ENCODE measurements at places on chromosomes 7 and 10.

- DNase-seq: no peak
Observed at GRCh38 chr10:123991611-123992570, 100.3 kb upstream of the CPXM2 start.

DNA sequence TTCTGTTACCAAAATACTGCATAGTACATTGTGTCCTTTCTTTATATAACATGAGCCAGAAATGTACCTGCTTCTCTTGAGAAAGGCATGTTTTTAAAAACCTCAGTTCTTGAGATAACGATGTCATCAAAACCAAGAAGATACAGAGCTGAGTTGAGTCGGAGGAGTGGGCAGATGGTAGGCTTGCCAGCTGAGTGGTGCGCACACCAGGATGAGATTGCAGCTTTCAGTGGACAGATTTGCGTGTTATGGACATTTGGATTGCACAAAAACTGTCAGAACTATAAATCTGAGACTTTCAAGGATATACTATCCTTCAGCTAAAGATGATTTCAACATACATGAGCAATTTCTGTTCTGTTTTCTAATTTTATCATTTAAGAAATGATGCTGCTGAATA lies 25.0 kb downstream of the PRKAR2B start:
- no peak for DNase-seq

DNA sequence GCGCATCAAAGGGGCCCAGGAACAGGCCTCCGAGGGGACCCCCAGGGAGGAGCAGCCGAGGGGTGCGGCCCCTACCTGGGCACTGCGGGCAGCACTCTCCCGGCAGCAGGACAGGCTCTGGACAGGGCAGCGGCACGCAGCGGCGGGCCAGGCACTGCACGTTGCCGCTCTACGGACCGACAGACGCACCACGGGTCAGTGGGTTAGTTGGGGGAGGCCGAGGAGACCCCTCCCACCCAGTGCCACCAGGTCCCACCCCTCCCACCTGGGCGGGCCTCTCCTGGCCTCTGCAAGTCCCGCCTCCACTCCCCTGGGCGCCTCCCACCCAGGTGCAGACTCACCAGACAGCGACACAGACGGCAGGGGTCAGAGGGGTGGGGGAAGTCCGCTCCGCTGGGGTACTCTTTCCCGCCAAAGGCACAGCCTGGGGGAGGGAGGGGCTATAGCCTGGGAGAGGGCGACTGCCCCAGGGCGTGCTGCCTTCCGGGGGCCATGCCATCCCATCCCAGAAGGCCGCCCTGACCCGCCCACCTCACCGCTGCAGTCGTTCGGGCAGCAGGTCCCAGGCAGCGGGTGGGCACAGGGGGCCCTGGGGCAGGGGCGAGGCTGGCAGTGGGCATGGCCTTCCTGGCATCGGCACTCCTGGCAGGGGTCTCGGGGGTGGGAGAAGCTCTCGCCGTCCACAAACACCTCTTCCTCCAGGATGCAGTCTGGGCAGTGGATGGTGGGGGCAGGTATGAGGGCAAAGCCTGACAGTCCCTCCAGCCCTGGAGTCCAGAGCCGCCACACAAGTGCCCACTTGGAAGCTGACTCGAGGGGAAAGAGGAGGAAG lies 19.2 kb downstream of the KCP start:
- no peak for DNase-seq

GRCh38 chr7:50721160-50721559 lies 61.5 kb downstream of the GRB10 start:
- DNase-seq: no peak

GRCh38 chr7:121419201-121420148 lies 23.4 kb upstream of the FAM3C start:
- no peak for DNase-seq

GRCh38 chr10:77016855-77017254 lies 620.8 kb downstream of the KCNMA1 start:
- DNase-seq: no peak

DNA sequence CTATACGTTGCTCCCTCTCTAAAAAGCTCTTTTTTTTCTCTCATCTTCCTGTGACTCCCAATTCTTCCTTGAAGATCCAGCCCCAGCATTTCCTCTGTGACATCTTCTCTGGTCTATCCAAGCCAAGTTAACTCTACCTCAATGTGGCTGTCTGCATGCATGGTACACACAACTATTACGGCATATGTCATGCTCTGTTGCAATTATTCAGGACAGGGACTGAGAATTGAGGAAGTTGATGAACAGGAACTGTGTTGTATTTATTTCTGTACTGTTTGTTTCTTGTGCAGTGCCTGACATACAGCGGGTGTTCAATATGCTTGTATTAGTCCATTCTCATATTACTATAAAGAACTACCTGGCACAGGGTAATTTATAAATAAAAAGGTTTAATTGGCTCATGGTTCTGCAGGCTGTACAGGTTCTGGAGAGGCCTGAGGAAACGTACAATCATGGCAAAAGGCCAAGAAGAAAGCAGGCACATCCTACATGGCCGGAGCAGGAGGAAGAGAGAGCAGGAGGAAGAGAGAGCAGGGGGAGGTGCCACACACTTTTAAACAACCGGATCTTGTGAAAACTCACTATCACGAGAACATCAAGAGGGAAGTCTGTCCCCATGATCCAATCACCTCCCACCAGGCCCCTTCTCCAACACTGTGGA lies 6.3 kb downstream of the TRPV5 start:
- no peak for DNase-seq

DNA sequence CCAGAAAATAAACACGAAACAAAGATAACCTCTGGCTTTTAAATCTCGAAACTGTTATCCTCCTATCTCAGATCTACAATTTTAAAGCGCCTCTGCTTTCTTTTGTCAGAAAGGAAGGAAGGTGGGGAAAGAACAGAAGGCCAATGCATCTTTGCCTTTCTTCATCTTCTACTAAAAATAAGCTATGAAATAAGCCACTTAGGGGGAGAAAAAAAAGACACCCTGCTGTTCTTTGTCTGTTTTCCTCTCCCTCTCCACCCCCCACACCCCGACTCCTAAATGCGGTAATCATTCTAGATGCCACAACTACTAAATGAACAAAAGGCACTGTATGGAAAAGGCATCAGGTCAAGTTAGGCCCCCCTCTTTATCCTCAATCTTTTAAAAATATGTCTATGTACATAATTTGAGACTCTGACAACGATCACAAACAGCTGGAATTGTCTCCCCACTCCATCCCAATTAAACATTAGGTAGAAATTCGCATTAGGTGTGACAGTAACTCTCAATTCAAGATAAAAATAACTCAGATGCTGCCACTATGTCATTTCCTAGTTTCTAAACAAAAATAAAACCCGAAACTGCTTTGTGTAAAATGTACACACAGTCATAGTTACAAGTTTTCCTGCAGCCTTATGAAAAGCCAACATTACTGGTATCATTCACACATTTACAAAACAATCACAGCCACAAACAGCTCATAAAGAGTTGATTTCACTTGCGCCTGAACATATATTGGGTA lies 2.4 kb downstream of the UBE2H start:
- no peak for DNase-seq

- DNase-seq: no peak
Observed at GRCh38 chr7:130966246-130967009, 232.4 kb upstream of the KLF14 start.

DNA sequence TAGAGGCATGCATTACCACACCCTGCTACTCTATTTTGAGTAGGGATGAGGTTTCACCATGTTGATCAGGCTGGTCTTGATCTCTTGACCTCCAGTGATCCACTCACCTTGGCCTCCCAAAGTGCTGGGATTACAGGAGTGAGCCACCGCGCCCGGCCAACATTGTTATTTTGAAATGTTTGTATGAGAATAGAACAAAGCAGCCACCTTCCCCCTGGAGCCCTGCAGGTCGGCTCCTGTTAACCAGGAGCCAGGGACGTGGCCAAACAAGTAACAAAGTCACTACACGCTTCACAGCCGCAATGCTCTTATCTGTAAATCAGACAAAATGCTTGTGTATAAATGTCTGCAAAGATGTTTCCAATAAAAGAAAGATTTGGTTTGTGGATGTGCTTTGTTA lies 295.4 kb downstream of the CNTNAP2 start:
- no peak for DNase-seq

GRCh38 chr7:83782628-83783027 lies 133.7 kb upstream of the SEMA3E start:
- no peak for DNase-seq

DNA sequence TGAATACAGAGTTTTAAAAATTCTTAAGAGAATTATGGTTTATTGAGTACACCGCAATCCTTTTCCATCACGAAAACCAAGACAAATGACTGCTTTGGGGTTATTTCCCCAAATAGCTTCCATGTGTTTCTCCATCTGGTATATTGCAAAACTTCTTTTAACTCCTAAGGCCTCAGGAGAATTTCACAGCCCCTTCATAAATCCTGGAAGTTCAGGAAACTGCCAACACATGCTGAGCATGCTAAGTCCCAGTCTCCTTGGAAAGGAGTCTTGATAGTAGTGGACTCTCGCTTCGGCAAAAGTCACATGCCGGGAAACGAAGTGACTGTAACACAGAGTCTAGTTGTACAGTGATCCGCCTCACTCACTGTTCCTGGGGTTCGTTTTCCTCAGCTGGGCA lies 88.1 kb upstream of the RSU1 start:
- no peak for DNase-seq

GRCh38 chr7:158683541-158683940 lies 21.1 kb downstream of the NCAPG2 start:
- no peak for DNase-seq

- no peak for DNase-seq
Observed at GRCh38 chr7:98869597-98870120, at the start of gene TMEM130. Gene TMEM130, minus strand, starts transcription at chr7:98870014. Its CDS starts 153 bp downstream, at chr7:98869861.

DNA sequence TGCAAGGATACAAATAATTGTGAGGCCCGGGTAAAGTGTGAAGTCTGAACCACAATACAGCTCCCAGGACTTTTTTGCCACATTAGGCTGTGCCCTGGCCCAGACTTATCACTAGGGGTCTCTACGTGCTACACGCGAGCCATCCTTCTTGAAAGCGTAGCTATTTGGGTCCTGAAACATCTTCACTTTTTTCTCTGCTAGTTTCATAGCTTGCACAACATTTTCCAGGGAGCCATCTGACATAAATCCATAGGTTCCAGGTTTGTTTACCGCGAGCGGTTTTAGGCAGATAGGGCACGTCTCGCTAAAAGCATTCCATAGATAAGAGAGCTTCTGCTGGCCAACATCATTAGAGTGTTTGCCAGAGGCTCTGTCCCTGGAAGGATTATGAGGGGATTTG lies 226.5 kb downstream of the RPS24 start:
- DNase-seq: no peak

DNA sequence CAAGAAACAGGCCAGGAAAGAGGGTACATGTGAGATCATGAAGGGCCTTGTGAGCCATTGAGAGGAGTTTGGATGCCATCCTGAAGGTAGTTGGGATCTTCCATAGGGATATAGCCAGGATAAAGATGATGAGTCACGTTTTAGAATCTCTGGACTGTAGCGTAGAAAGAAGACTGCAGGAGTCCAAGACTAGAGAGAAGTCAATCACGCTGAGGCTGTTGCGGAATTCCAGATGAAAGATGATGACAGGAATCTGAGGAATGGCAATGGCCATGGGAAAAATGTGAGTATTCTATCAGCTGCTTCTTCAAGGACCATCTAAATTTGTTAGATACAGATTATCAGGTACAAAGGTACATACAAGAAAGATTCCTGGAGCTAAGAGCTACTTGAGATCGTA lies 711.3 kb downstream of the GRM8 start:
- DNase-seq: no peak

DNA sequence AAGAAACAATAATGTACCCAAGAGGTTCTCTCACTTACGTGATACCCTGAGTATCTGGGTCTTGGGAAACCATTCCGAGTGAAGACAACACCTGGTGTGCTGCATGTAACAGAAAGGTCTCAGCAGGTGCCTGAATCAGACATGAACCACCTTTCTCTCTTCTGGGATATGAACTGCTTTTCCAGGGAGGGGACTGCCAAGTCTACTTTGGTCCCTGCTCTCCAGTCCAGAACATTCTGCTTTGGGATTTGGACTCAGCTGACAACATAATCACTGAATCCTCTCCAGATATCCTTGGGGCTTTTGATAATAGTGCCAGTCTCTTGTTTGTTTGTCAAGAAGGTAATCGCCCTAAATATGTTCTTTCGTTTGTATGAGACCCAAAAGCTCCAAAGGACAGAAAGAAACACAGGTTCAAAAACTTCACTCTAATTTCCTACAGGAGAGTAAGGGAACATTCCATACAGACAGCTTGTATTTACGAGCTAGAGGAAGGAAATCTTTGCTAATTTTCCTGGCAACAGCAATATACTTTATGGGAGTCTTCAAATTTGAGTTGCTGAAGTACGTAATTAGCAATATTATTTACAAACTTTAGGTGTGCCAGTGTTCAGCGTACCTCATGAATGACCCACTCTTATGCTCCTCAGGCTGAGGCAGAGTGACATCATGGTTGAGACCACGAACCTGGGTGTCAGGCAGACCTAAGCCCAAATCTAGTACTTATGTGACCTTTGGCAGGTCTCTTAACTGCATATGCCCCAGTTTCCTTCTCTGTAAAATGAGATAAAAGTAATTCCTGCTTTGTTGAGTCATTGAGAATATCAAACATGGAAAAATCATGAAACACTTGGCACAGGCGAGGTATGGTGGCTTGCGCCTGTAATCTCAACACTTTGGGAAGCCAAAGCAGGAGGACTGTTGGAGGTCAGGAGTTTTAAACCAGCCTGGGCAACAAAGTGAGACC lies 5.4 kb downstream of the ABLIM1 start:
- DNase-seq: no peak

Data from activated T-cell treated with anti-CD3 and anti-CD28 coated beads, Interleukin-2, amount 50 U/mL, for 1 hour (primary cell).